ENCODE measurements at places on chromosomes 16 and 17.

- no peak for DNase-seq
Observed at GRCh38 chr17:45783593-45784292, 377 bp upstream of the CRHR1 start.

DNA sequence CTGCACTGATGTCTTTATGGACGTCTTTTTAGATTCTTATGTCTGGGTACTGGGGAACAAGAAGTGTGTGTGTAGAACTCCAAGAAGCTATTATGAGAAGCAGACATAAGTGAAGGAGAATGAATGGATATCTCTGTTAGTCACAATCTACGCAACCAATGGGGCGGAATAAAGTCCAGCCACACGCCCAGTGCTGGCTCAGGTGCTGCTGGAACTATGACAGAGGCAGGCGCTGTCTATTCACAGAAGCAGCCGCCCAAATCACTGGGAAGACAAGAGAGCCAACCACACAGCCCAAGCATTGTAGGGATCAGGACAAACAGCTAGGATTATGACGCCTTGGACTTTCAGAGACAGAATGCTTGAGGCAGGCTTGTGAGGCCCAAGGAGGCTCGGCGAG, 43.9 kb upstream of the ICAM2 start:
- DNase-seq, result no peak

DNA sequence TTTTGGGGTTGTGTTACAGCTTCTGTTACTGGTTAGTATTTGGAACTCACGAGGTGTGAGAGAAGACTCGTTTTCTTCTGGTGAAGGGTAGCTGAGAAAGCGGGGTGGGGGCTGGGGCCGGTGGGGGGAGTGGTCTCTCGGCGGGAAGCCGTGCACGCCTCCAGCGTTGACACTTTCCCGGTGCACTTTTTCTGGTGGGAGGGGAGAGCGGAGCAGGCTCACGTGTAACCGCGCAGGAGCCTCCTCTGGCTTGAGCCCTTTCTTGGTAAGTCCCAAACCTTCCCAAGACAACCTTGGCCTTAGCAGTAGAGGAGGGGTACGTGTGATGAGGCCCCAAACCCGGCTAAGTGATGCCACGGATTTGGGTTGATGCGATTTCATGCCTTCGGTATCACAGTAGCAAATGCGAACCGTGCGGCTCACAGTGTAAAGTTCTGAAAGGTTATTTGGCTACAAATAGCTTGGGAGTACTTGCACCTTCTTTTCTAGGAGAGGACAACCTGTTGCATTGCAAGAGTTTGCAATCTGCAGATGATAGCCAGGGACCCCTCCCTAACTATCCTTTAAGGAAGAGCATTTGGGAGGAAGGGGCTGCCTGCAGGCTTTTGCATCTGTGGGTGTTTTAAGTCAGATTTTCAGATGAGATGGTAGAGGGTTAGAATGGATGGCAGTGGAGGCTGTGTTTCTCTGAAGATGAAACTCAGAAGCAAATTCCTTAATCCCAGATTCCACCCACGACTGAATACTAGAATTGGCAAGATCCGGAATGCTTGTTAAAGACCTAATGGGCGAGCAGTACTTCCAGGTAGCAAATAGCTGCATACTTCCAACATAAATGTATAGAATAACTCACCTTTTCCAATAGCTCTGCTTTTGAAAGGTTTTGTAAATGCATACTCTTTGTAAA, 1.5 kb downstream of the HLF start:
- no peak for DNase-seq

GRCh38 chr17:4544951-4545216, 10.3 kb downstream of the MYBBP1A start:
- DNase-seq, result no peak

DNA sequence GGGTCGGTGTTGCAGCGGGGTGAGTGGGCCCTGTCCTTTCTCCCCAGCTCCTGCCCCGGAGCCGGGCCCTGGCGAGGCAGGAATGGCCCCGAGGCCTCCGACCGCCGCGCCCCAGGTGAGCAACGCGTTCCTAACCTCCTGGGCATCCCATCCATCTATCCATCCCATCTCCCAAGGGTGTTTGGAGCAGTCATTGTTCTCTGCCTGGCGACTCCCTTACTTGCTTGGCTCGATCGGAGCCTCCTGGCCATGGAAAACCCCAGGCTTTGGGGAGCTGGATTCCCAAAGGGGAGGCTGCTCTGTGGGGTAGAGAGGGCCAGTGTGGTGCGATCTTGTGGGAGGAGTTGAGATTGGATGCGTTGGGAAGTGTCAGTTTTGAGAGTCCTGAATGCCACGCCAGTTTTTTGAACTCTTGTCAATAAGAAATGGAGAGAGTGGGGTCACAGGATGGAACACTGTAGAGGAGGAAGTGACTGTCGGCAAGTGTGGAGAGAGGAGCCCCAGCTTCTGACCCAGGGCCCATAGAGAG, 684 bp downstream of the ZFP90 start:
- peak; percentile 2 for DNase-seq

GRCh38 chr17:33580215-33580614, 287.1 kb upstream of the ASIC2 start:
- DNase-seq, result no peak

DNA sequence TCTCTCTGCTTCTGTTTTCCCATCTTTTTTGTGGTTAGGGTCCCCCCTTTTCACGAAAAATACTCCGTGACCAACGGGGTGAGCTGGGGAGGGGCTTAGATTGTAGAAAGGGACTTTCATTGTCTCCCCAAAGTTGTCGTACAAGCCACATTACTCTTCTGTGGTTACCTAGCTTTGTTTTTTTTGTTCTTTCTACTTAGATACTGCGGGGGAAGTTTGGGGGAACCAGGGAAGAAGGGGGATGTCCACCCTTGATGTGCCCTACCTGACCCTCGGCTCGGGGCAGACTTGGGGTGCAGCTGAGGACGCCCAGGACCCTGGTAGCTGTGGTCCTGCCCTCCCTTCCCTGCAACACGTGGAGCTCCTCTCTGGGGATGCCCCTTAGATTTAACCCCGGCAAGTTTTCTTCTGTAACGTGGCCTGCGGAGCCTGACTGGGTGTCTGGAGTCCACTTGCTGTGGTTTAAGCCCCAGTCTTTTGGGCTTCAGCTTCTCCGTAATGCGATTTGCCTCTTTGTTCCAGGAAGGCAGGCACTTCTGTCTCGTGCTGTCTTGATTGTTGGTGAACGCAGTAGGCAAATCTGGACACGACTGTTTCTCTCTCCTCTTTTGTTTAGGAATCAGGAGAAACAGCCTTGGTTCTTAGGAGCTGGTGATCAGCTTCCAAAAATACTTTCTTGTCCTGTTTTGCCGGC, 892 bp downstream of the ABCC1 start:
- peak; percentile 28 for DNase-seq

GRCh38 chr17:6455321-6455705, 11.1 kb downstream of the PIMREG start:
- DNase-seq, result peak; percentile 27

All from stimulated activated CD4-positive, alpha-beta T cell treated with anti-CD3 and anti-CD28 coated beads, Interleukin-4, amount 100 ng/mL, for 4 hours (primary cell).